Tongue (tissue), 3 donors: ENCODE measurements at places on chromosomes 3 and 15. TPM values are rescaled to one million over a fixed set of nuclear protein-coding genes. Genes with fewer than 3 reads are reported as not detected.

Gene SATB1
- total RNA-seq = 50.3 TPM

Gene CYP8B1
- total RNA-seq = not detected

Gene KBTBD8
- 1.6 TPM for total RNA-seq

Gene CTXND1
- 1.2 TPM for total RNA-seq

Gene WDR72
- 0.62 TPM for total RNA-seq

Gene BSN
- total RNA-seq = 0.82 TPM

GRCh38 chr3:25097023-25097422 lies 331.0 kb upstream of the RARB start:
- DNase-seq = no peak

DNA sequence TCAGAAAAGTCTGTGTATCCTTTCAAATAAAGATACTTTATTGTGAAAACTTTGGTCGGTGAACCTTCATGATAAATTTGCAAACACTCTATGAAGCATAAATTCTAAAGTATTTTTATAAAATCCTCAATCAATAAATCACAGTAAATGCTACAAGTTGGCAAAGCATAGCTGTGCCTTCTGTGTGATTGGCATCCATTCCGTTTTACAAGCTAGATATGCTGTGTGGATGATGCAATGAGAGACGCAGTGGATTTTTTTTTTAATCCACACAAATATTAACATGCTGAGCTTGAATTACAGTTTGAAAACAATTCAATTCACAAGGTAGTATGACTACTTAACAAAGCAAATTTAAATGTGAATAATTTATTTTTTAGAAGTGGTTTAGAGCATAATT lies 937.2 kb downstream of the ZPLD1 start:
- no peak for DNase-seq

GRCh38 chr3:157789162-157789561 lies 285.9 kb upstream of the VEPH1 start:
- DNase-seq = no peak

- no peak for DNase-seq
These were observed 62.7 kb upstream of the BNIP2 start for GRCh38 chr15:59751552-59752413.

- DNase-seq = no peak
These were observed 11.0 kb upstream of the PIK3CB start for GRCh38 chr3:138845771-138846173.

DNA sequence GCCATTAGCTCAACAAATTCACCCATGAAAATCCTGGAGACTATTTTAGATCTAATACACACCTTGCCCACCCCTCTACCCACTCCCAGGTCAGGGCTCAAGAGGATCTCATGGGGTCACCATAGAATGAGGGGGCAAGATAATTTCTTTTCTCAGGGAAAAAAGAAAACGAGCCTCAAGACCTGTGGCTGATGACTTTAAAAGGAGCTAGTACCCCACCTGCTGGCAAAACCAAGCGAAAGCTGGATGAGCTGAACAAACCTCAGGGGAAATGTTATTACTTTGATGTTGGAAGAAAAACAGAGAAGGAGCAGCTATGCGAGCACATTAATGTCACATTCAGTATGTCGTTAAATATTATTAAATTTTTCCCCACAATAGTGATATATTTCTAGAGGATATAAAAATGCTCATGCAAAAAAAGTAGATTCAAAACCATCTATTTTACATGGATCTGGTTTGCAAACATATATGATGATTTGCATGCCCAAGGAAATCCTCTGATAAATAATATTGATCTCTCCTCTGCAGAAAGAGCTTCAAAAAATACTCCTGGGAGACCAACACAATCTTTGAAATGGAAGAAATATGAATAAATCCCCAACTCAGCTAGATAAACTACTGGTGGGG lies 37.7 kb downstream of the PLD1 start:
- peak; percentile 85 for DNase-seq

GRCh38 chr15:29461877-29462276 lies 192.3 kb upstream of the NSMCE3 start:
- DNase-seq = no peak

DNA sequence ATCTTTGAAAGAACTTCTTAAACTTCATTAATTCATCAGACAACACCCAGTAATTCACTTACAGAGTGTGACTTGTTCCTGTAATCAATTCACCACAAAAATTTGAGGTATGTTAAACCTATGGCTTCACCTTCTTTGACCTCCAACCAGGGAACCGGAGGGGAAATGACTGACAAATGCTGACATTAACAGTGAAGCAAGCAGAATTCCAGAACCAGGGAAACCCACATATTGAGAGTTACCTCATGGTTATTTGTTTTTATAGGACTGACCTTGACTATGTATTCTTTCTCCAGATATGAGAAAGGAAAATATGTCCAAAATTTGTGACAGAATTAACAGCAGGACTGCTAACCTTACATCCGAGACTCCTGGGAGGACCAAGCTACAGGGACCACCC lies 2.7 kb downstream of the P3H2 start:
- no peak for DNase-seq

DNA sequence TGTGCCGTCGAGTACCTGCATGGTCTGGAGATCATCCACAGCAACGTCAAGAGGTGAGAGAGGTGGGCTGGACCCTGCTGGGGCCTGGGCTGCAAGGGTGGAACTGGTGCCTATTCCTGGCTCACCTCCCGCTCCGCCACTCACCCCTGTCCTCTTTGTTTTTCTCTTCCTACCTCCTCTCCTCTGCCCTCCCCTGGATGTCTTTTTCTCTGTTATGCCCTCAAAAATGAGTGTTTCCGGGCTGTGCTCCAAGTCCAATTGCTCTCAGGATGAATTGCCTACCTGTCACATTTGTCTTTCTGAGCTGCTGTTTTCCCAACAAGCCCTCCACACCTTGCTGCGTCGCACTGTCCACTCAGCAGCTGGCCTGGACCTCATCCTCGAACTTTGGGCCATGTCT lies 28.5 kb upstream of the TATDN2 start:
- no peak for DNase-seq

GRCh38 chr3:110352841-110353604 lies 718.6 kb upstream of the NECTIN3 start:
- DNase-seq = peak; percentile 6

DNA sequence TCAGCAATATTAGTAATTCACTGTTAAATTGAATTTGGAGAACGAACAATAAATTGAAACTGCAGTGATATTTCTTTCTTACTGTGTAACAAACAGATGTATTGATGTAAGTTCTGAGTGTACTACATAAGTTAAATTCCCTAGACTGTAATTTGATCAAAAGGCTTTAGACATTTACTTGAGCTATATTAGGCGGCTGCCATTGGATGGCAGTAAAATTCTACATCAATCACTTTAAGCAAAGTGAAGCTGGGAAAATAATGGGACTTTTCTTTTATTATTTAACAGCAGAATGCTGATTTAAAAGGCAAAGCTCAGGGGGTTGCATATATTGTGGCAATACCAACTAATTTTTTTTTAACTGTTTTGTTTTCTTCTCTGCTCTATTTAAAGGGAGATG lies 212.6 kb upstream of the PLSCR5 start:
- peak; percentile 66 for DNase-seq

DNA sequence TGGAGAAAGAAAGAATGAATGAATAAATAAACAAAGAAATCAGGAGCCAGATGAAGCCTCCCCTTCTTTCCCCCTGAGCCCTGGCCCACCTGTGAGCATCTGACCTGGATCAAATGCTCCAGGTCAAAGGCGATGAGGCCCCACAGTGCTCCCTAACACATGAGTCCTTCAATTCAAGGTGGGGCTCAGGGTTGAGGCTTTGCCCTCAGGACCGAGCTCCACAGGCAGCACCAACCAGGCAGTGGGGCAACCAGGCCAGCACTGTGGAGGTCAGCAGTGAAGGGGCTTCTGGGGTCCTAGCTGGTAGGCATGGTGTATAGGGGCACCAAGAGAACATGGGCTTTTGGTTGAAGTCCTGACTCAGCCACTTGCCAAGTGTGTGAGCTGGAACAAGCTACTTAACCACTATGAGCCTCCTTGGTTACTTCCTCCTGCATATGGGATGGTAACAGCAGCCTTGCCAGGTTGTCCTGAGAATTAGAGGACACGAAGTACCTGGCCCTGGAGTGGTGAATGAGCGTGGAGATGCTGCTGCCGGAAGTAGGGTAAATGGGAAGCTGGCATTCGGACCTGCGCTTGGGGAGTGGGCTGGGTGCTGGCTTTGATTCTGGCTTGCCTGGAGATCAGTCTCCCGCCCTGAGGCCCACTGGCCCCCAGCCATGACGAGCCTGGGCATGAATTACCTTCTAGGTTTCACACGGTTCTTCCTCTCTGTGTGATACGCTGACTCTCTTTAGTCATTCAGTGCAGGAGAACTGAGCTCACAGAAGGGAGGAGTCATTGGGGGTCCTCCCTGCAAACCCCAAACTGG lies 10.0 kb upstream of the PAQR5 start:
- no peak for DNase-seq

DNA sequence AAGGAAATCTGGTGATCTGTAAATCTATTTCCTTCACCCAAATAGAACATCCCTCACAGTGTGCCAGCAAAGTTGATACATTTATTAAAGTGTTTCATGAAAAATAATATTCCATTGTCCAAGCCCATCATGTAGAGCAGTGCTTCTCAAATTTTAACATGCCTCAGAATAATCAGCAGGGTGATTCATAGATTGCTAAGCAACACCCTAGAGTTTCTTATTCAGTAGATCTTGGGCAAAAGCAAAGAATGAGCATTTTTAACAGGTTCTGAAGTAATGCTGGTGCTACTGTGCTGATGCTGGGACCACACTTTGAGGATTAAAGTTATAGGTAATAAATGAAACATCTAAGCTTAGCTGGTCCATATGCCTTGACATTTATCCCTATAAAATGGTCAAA lies 210.5 kb downstream of the ZIC4 start:
- no peak for DNase-seq

DNA sequence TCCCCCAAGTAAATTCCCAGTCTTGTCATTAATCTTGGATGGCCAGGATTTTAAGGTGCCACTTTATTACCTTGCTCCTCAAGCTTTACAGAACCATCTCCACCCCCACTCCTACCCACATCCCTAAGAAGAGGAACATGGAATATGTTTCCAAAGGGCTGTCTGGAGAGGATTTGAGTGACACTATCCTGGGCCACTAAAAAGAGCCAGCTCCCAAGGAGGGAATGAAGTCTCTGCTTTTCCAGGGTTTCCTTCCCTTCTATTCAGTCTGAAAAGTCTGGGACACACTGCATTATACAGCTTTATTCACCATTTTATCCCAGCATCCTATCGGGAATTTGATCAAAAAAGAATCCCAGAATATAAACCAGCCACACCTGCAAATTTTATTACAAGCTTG lies 35.6 kb upstream of the MECOM start:
- no peak for DNase-seq

DNA sequence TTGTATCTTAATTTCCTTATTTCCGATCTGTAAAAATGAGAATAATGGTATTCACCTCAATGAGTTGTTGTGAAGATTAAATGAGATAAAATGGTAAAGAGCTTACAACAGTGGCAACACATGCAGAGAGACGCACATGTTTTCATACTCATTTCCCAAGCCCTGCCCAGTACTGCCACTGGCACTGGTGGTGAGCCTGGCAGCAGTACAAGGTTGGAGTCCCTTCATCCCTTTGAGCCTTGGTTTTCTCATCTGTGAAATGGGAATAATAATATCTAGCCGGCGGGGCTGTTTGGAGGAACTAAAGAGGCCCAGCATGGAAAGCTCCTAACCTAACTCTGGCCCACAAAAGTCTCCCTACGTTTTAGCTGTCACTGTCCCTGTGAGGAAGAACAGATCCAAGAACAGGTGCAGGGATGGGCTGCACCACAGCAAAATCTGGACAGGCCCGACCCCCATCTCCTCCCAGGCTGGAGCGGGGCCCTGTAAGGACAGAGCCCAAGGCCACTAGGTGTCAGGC lies 866 bp upstream of the CD276 start:
- DNase-seq = no peak
